SJCRH30 (cell line): ENCODE measurements at places on chromosomes 2 and 18. TPM values are rescaled to one million over a fixed set of nuclear protein-coding genes. Genes with fewer than 3 reads are reported as not detected.
A peak's percentile ranks its signal among the peaks of the same experiment; 100 is the strongest.

EML4 gene
- 117 and 128 TPM in 2 replicates for total RNA-seq

DNA sequence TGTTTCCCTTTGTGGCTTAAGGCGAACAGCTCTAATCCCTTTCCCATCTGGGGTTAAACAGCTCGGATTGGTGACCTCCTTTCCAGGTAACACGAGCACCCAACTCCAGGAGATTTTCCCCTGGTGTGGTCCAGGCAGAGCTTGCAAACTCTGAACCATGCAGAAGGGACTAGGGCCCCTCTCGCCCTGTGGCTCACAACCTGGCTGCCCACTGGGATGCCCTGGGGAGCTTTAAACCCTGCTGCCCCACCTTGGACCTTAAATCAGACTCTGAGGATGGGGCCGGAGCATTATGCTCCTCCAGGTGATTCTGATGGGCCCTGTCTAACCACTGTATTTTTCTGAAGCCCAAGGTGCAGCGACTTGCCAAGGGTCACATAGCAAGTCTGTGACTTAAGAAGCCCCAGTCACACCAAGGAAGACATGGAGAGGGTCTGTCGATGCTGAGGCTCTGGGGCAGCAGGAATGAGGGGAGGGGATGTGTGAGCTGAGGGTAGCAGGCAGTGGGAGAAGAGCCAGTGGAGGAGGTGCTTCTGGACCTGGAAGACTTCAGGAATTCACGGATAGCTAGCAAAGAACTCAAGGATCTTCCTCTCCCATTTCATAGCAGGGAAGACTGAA is 5.9 kb downstream of the ARID5A start:
- no peak overlapping the region for H3K4me3 ChIP-seq
- H3K36me3 ChIP-seq = peaks cover 22% of the 10 kb centered on the region
- peaks cover 7% of the 10 kb centered on the region; the same call in 1 of the 2 replicates for H3K4me1 ChIP-seq
- no peak overlapping the region for H3K27ac ChIP-seq
- DNase-seq = no peak

GRCh38 chr18:10590412-10590811 is 64.6 kb downstream of the NAPG start:
- H3K4me3 ChIP-seq = no peak overlapping the region
- DNase-seq = no peak
- no peak overlapping the region for H3K27ac ChIP-seq
- H3K4me1 ChIP-seq = peaks cover 11% of the 10 kb centered on the region

DNA sequence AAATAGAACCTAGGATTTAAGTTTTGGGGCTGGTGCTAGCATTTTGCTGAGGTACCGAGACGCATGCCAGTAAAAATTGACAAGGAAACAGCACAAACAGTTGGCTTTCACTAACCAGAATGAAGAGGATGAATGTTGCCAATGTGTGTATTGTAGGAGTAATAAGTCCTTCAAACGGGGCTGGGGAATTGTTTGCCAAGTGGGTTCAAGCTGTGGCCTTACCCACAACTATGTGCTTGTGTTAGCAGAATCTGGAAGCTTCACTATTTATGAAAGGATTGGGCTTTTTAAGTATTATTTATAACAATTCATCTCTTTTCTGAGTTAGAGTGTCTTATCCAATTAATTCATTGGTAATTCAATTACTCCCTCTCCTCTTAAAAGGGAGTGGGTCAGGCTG is 15.0 kb upstream of the KIF5C start:
- no peak for DNase-seq
- no peak overlapping the region for H3K27ac ChIP-seq
- H3K4me1 ChIP-seq = no peaks in the 10 kb centered on the region
- H3K36me3 ChIP-seq = no peaks in the 10 kb centered on the region
- H3K27me3 ChIP-seq = no peaks in the 10 kb centered on the region

DNA sequence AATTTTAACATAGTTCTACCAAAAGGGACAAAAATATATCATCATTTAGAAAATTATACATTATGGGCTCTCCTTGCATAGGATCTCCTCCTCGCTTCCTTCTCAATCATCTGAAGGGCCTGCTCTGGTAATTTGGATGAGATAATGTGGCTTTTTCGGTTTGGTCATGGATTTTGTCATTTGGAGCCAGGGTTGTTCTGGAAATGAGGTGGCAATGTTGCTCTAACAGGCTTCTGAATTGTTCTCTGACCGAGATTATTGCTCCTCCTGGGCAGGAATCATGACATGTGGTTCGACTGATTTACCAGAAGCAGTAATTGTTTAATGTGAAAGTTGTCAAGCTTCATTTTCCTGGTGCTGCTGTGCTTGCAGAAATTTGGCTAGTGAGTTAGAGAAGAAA is 194.7 kb upstream of the ERBB4 start:
- H3K27me3 ChIP-seq = no peaks in the 10 kb centered on the region
- H3K4me1 ChIP-seq = no peaks in the 10 kb centered on the region
- no peaks in the 10 kb centered on the region for H3K36me3 ChIP-seq
- no peak overlapping the region for H3K4me3 ChIP-seq

DNA sequence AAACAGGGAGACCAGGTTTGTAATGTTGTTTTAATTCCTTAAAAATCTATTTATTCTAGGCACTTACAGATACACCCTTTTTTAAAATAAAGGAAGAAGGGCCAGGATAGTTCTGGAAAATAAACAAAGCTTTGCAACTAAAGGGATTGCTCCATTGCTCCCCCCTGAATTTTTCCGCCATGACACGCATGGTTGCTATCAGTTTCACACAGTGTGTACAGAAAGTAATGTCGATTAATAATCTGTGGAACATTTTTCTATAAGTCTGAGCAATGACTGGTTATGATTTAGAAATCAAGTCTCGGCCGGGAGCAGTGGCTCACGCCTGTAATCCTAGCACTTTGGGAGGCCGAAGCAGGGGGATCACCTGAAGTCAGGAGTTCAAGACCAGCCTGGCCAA is 90.8 kb downstream of the GAREM1 start:
- H3K27me3 ChIP-seq = no peaks in the 10 kb centered on the region
- H3K27ac ChIP-seq = no peak overlapping the region
- no peak overlapping the region for H3K4me3 ChIP-seq
- H3K4me1 ChIP-seq = no peaks in the 10 kb centered on the region

DNA sequence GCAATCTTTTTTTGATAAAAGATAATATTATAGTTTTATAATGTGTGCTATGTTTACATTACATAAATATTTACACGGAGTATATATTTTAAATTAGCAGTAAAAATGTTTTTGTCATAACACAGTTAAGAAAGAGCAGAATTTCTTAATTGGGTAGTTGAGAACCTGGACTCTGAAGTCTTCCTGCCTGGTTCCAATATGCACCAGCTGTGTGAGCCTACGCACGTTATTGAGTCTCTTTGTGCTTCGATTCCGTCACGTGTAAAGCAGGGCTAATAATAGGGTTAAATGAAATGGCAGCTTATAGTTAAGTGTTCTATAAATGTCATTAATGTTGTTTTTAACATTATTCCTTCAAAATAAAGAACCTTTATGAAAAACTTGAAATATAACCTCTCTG is 1.2 kb upstream of the CCDC88A start:
- no peaks in the 10 kb centered on the region for H3K27me3 ChIP-seq
- peak overlapping the region; percentile 90 for H3K4me3 ChIP-seq
- H3K27ac ChIP-seq = no peak overlapping the region; the same call in 1 of the 2 replicates
- DNase-seq = no peak
- H3K36me3 ChIP-seq = no peaks in the 10 kb centered on the region

GRCh38 chr18:11994703-11995444 is 13.6 kb downstream of the IMPA2 start:
- no peak overlapping the region for H3K27ac ChIP-seq
- H3K4me3 ChIP-seq = no peak overlapping the region
- no peaks in the 10 kb centered on the region for H3K36me3 ChIP-seq
- no peaks in the 10 kb centered on the region for H3K27me3 ChIP-seq
- H3K4me1 ChIP-seq = peaks cover 27% of the 10 kb centered on the region

- no peak for DNase-seq
- H3K4me1 ChIP-seq = no peaks in the 10 kb centered on the region
- H3K36me3 ChIP-seq = no peaks in the 10 kb centered on the region
- H3K27me3 ChIP-seq = 0 out of 2 replicates have a peak, but pooled peaks cover 3% of the 10 kb centered on the region
- H3K27ac ChIP-seq = no peak overlapping the region
- no peak overlapping the region for H3K4me3 ChIP-seq
Observed at GRCh38 chr2:64817453-64817852, 163.7 kb upstream of the SERTAD2 start.

OST4 gene
- total RNA-seq = 349 and 357 TPM in 2 replicates
